ENCODE measurements at places on chromosomes 3 and 15.

- no peak for DNase-seq
Observed at GRCh38 chr3:117479095-117479494, 769.5 kb downstream of the TUSC7 start.

GRCh38 chr3:94822298-94822697 lies 759.4 kb downstream of the NSUN3 start:
- DNase-seq = no peak

DNA sequence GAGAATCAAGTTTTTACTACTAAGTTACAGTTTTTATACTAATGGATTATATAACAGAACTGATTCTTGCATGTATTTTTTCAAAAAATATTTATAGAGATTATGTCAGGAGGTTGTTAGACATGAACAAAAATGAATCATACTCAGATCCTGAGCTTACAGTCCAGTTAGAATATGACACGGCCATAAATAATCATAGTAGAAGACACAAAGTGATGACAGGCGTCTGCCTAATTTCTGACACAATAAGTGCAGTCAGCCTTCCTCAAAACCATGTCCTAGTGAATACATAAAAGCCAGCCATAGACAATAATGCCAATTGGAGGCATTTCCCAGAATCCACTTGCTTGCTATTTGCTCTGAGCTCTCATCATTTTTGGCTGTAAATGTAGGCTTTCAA lies 81.7 kb upstream of the POU1F1 start:
- DNase-seq = no peak

DNA sequence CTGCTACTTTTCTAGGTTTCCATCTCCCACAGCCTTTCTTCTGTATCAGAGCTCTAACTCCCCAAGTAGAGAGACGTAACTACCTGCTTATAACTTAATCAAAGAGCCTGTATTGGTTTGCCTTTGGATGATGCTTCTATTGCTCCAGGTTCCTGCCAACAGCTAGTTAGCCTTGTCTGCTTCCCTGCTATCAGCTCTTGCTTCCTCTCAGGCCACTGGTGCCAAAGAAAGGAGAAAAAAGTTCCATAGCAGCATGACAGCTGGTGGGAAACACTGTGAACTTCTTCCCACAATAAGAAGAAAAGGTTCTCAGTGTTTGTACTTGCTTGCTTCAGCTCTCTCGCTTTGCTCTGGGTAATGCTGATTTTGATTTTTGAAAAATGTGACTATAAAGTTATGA lies 206.6 kb downstream of the GBE1 start:
- DNase-seq = no peak

- DNase-seq = no peak
Observed at GRCh38 chr15:101611580-101612299, 40.4 kb downstream of the TM2D3 start.

DNA sequence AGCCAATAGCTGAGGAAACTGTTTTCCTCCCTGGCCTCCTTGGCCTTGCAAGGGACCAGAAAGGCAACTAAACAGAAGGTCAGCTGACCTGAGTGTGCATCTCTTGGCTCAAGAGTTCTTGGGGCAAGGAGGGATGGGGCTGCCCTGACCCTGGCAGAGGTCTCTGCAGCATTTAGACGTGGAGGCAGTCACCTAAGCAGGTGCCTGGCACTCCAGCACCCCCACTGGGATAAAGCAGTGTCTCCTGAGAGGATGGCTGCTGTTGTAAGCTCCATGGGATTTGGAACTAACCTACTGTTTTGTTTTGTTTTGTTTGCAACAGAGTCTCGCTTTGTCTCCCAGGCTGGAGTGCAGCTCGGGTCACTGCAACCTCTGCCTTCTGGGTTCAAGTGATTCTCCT lies 185.2 kb downstream of the TBC1D2B start:
- DNase-seq = no peak

GRCh38 chr15:77067691-77068367 lies 3.1 kb downstream of the TSPAN3 start:
- DNase-seq = no peak

DNA sequence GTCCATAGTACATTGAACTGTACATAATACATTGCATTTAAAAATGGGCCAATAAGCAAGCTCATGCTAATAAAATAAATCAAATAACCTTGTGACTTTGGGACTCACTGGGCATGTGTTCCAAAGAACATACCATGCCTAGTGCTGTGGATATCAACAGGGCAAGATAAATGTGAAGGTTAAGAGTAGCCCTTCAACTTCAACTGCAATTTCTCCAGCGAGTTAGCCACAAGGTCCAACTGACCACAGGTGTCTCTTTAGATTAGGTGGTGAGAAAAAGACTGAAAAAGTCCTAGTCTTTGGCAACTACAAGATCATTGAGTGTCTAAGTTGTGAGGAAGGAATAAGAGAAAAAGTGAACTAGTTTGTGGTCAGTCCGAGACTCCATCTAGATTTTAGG lies 78.3 kb upstream of the ATP11B start:
- no peak for DNase-seq

DNA sequence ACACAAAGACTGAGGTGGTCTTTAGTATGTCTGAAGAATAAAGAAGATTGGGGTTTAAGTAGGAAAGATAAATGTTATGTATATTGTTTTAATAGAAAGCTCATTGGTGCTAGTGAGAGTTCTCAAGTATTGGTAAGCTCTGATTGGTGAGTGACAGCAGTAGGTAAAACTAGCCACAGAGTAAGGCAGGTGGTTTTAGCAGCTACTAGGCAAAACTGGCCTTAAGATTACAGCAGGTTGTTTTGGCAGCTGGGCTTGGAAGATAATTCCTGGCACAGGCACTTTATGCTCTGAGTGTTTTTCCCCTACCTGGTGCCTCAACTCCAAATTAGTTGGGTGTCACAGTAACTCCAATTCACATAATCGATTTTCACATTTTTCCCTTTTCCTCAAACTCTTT lies 66.3 kb downstream of the STAG1 start:
- no peak for DNase-seq

- DNase-seq = no peak
Observed at GRCh38 chr15:44719293-44719999, 8.1 kb downstream of the B2M start.

DNA sequence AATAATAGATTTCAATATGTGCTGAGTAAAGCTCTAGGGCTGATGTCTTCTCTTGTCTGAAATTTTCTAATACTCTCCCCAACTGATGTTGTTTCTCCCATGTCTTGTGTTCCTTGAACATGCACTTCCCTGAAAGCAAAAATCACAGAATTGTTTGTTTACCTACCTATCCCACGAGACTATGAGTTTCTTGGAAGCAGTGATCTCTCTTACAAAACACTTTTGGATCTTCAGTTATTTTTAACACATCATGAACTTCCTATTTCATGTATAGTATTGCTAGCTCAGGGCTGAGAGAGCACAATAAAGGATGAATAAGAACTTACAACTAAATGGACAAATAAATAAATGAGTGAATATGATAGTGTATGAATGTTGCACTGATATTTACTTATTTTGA lies 365.0 kb downstream of the ROBO2 start:
- DNase-seq = no peak

GRCh38 chr15:93941697-93942096 lies 289.7 kb upstream of the MCTP2 start:
- DNase-seq = no peak

DNA sequence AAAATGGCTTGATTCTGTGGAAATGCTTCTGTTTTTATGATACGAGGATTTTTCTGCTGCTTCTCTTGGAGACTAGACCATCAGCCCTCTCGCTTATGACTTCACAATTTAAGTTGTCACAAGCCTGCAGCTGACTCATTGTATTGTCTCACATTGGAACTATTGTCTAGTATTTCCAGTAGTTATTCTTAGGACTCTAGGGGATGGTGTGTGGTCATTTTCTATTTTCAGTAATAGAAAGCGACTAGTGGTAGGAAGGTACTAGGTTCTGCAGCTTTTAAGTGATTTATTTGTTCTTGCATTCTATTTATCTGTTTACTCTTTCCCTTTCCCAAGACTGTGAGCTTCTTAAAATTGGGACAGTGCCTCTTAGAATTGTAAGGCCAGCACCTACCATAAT lies 66.3 kb upstream of the CRTC3 start:
- no peak for DNase-seq

DNA sequence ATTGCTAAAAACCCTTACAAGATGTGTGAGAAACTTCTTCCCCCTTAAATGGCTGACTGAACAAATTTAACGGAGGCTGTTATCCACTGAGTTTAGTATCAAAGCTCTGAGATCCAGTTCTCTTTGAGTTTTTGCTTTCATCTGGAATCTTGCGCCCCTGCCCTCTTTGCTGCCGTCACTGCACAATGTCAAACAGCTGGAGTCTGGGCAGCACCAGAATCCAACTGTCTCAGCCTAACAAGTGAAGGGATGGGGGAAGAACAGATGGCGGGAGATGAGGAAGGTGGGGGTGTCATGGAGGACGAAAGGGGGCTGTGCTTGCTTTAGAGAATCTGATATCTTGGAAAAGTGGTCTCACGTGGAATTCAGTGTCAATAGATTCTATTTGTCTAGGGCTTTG lies 7.0 kb upstream of the BOC start:
- DNase-seq = no peak

- DNase-seq = no peak
Observed at GRCh38 chr3:16675805-16676204, 70.6 kb upstream of the DAZL start.

GRCh38 chr3:116849261-116849688 lies 139.7 kb downstream of the TUSC7 start:
- DNase-seq = no peak

GRCh38 chr3:36786921-36787890 lies 22.9 kb upstream of the DCLK3 start:
- DNase-seq = no peak

GRCh38 chr15:49370782-49371181 lies 52.3 kb upstream of the FGF7 start:
- no peak for DNase-seq

- no peak for DNase-seq
Observed at GRCh38 chr3:156643729-156644389, 30.5 kb upstream of the TIPARP start.

- no peak for DNase-seq
Observed at GRCh38 chr15:88456733-88457132, 10.5 kb downstream of the MRPL46 start.

DNA sequence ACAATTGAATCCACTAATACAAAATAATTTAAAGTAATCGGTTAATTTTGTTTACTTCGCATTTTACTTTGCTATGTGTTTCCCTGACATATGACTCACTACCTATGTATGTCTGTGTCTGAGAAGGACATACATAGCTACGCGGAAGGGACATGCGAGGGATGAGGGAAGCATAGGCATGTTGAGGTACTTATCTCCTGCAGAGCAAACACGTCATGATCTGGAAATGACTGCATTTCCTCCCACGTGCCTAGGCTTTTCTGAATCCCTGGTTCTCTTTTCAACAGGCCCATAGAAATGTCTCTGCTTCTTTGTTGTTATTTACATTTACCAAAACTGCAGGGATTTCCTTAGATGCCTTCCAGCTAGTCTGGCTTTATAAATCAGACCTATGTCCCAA lies 27.5 kb downstream of the ALCAM start:
- DNase-seq = no peak

- DNase-seq = no peak
Observed at GRCh38 chr3:123571264-123571972, 13.4 kb downstream of the HACD2 start.

DNA sequence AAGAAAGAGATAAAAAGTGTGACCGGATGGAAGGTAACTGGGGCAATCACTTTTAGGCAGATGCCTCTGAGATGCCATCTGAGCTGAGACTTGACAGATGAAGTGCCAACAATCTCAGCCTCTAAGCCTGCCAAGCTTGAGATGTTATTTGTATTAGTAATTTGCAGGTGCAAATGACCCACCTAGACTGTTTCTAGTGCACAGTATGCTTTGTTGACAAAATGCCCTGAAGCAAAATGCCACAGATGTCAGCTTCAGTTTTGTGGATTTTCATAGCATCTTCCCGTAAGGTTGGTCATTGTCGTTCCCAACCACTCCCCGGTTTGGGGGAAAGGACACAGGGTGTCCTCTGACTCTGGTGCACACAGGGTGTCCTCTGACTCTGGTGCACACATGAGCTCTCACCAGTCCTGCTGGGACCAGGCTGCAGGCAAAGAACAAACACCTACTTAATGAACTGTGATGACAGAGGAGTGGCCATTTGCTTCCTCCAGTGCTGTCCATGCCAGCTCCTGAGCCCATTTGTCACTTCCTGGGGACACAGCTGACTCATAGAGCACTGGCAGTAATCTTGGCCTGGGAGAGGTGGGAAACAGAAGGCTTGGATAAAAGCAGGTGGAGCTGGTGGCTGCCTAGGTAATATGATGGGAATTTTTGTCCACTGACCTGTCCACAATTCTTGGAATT lies 16.7 kb upstream of the PPP1R2 start:
- no peak for DNase-seq

DNA sequence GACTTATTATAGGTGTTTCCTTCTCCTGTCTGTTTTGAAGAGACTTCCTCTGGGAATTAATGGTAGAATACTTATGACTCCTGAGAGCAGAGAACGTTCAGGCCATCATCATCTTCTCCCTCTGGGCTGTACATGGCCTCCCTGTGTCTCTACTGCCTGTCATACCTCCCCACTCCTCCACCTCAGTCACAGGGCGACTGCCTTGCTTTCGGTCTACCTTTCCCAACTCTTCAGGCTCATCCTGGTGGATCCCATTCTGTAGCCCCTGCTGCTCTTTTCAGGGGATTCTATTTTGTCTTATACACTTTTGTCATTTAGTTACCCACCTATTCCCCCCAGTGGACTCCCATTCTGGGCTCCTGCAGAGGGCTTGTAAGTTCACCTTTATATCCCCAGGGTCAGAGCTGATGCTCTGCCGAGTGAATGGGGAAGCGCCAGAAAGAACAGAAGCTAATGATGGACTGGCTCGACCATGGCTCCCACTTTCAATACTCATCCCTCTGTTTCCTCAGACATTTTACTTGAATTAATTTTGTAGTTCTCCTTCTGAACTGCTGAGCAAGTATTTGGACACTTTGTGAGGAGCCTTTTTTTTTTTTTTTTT lies 28.6 kb downstream of the FNDC3B start:
- no peak for DNase-seq

DNA sequence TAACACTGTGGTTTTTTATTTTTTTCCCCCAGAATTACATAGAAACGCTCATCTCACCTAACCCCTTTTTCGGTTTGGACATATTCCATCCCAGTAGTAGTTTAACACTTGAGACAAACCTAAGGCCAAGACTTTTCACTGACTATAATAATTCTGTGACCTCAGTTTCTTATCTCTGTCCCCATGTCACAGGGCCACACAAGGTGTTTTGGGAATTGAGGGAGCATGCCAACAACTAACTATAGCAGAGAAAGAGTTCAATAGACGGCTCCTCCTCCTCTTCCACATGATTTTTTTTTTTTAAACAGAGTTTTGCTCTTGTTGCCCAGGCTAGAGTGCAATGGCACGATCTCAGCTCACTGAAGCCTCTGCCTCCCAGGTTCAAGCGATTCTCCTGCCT lies 27.4 kb upstream of the GHSR start:
- DNase-seq = no peak

Measured in prostate gland (tissue), 2 donors.